ENCODE measurements at places on chromosomes 12 and 14.

DNA sequence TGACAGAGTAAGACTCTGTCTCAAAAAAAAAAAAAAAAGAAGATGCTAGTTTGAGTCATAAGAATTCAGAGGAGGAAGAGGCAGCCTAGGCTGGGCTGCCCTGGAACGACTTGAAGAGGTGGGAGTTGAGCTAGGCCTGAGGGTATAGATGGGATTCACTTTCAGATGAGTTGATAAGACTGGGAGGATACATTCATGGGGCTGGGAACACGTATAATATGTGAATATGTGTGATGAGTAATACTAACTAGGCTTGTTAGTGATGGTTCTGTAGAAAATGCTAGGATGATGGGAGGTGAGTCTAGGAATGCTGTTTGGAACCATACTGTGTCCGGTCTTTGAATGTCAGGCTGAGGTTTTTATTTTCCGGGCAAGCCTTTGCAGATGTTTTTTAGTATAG, 9.0 kb downstream of the PLEKHA5 start:
- DNase-seq, result no peak

- DNase-seq, result no peak
Measured at GRCh38 chr12:22518998-22519397, 25.3 kb downstream of the C2CD5 start.

GRCh38 chr12:6340032-6340638, 1.7 kb downstream of the TNFRSF1A start:
- DNase-seq, result no peak

GRCh38 chr12:105235281-105235731, 668 bp downstream of the APPL2 start:
- no peak for DNase-seq

DNA sequence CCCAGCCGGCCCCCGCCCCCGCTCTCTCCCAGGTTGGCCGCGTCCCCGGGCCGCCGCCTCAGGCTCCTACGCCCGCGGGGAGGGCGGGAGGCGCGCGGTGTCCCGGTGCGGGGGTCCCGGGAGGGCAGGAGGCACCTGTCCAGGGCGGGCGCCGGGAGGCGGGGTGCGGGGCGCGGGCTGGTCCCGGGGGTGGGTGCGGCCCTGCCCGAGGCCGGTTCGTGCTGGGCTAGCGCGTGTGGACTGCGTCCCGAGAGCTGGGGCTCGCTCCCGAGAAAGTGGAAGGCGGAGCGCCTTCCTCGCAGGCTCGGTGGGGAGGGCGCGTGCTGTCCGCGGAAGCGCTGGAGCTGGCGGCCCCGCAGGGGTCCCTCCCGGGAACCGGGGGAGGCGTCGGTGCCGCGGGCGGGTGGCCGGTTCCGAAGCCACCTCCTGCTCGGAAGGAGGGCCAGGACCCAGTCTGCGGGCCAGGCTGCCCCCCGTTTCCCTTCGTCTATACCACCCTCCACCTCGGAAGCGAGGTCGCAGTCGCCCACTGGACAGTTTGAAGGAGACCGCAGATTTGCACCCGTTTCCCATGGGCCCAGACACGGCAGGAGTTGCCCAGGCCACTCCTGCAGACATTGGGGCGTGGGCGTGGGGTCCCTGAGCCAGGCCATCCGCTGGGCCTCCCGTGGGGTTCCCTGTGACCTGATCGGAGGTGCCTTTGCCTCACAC, 636 bp downstream of the ZFYVE21 start:
- no peak for DNase-seq

- no peak for DNase-seq
Measured at GRCh38 chr14:32920696-32921276, 17.9 kb upstream of the NPAS3 start.

- DNase-seq, result no peak
Measured at GRCh38 chr12:48001505-48002413, 2.5 kb downstream of the COL2A1 start.

DNA sequence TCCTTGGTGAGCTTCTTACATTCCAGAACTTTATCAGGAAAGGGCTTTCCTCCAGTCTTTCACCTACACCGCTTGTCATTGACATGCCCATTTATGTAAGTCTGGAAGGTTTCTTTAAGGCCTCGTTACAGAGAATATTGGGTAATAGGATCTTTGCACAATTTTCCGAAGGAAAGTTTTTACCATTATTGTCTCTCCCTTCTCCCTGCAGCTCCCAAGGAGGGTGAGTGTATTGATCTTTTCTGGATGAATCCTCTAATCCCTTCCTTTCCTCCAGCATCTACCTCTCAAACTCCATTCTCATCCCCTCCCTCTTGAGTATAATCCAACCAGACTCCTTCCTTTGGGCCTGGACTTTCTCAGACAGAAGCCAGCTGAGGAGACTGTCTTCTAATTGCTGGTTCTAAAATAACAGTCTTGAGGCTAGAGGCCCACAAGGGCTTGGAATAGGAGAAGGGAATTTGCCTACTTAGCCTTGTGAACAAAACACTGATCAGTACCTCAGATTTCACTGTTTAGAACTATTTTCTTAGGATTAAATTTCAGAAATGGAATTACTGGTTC, 21.8 kb downstream of the WNK1 start:
- DNase-seq, result no peak

DNA sequence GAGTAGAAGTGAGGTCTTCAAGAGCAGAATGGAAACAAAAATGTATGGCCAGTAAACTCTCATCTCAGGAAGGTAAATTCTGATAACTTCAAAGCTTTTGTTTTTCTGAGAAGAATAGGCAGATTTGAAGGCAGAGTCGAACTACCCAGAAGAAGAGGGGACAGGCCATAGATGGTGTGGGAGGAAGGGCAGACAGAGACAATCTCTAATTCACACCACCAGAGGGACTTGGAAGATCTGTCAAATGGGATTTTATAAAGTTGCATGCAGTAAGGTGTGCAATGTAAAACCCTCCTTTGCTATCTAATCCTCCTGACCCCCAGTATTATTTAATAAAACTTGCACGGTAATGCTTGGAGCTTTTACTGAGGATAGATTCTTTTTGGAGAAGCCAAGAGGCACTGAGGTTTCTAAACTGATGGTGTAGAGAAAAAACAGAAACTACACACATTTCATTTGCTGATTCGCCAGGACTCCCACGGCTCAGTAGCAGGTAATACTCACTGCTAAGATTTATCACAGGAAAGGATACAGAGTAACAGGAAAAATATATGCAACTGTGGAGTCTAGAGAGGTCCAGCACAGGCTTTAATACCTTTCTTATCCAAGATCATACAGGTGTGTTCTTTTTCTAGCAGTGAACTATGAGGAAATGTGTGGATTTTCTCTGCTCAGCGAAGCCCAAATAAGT, 18.3 kb downstream of the SLC38A2 start:
- no peak for DNase-seq

DNA sequence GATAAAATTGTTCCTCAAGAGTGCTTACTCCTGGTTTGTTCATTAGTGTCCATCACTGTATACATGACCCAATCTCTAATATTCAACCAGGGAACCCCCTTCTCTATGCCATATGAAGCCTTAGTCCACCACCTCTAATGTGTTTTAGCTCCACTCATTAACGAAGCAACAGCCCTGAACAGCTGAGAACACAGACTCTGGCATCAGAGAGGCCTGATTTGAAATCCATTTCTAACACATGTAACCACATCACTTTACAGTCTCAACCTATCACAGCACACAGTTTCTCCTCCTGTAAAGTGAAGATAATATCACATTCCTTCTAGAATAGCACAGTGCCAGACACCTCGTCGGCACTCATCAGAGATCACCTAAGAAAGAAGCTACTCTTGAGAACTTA, 64.3 kb downstream of the C2CD5 start:
- DNase-seq, result no peak

- no peak for DNase-seq
Measured at GRCh38 chr14:50821510-50822464, 9.2 kb downstream of the NIN start.

DNA sequence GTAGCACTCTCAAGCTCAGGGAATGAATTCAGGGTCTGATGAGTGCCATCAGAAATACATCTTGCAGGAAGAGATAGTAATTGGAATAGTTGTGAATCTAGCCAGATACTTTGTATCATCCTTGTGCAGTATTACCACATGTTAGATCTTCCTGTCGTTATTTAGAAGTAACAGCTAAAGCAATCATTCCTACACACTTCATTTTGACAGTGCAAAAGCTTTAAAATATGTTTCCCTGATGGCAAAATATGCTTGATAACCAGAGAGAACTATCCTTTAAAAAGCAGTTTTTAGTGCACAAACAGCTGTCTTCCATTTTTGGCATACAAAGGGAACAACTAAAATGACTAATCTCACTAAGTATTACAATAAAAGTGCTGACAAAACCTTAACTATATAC, 149.5 kb upstream of the SLC38A2 start:
- no peak for DNase-seq

- no peak for DNase-seq
Measured at GRCh38 chr12:103130564-103130963, 173.1 kb downstream of the ASCL1 start.

- DNase-seq, result peak; percentile 15
Measured at GRCh38 chr12:121467638-121468498, 68.0 kb downstream of the RNF34 start.

DNA sequence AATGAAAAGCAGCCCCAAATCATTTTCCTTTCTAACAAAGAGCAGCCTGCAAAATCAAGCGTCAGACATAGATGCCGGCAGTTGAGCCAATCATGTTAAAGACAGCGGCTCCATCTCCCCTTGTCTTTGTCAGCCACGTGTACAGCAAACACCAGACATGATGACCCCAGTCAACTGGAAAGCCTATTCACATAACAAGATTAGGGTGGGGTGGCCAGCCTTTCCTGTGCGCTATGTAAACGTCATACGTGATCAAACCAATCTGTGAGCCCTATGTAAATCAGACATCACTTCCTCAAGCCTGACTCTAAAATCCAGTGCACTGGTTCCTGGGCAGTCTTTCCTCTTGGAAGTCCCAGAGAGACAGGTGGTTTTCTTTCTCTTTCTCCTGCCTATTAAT, 9.9 kb upstream of the FICD start:
- DNase-seq, result no peak

DNA sequence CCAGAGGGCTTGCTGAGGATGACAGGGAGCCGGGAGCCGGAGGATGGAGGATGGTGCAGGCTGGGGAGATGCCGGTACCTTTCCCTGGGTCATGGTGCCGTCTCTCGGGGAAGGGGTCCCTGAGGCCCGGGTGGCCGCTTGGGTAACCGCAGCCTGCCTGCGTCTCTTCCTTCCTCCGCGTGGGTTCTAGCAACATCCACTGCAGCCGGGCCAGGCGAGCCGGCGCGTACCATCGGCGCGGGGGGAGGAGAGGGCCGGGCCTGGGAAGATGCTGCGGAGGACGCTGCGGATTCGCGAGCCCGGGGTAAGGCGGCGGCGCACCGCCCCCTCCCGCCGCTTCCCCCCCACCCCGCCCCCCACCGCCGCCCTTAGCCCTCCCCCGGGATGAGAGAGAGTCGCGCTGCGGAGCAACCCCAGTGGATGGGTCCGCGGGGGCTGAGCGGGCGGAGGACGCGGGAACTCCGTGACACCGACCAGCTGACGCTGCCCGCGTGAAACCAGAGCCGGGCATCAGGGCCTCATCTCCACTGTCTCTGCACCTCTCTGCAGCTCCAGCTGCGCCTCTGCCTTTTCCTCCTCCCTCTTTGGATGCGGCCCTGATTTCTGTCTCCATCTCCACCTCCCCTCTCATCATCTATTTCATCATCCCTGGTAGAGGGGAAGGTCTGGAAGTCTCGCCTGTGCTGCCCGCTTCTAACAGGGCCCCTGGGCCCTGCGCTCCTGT, at the start of gene FAIM2:
FAIM2 (minus strand) TSS at position 201 of the 724 bp plus-strand sequence; CDS start at position 93, 108 bp downstream.
- peak; percentile 36 for DNase-seq

DNA sequence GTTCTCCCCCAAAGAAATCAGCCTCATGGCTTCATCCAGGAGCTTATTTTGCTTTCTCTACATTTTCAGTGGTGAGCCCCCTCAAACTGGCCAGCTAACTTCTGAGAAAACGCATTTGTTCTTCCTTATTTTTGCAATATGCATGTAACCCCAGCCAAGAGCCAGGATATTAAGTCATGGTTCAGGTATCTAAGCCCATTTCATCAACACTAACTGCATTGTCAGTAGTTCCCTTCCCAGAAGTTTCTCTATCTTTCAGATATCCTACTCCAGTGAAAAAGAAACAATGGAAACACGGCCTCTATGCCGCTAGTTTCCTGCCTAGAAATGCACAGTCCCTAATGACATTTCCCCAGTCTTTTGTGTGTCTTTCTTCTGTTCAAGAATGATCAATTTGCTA, 102.8 kb upstream of the RASSF8 start:
- DNase-seq, result no peak

DNA sequence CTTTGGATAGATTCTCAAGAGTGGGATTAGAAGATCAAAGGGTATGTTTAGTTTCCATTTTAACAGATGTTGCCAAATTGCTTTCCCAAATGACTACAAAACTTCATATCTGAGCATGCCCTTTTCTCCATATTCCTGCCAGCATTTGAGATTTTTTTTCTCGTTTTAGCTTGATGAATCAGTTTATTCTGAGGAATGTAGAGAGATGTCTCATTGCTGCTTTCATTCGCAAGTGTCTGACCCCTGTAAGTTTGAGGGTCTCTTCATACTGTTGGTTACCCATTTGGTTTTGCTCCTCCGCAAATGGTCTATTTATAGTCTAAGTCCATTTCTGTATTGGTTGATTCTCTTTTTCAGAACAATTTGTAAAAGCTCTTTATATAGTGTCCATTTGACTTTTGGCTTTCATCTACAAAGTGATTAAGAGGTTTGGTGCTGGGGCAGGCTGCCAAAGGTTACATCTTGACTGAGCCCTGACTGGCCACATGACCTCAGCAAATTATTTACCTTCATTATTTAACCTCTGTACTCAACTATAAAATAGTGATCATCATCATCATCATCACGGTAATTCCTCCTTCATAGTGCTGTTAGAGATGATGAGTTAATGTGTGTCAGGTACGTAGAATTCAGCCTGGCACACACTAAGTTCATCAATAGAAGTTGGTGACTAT, 33.6 kb downstream of the HCAR2 start:
- DNase-seq, result no peak
